ENCODE measurements at places on chromosomes 4 and X. TPM values are rescaled to one million over a fixed set of nuclear protein-coding genes. Genes with fewer than 3 reads are reported as not detected.

NAA10 gene
- 51.6 TPM for total RNA-seq

GUCY1B1 gene
- total RNA-seq: 1.4 TPM

AFP gene
- total RNA-seq: not detected

GPR50 gene
- total RNA-seq: not detected

GABRB1 gene
- not detected for total RNA-seq

POU3F4 gene
- total RNA-seq: not detected

PSAPL1 gene
- total RNA-seq: not detected

STPG2 gene
- 0.36 TPM for total RNA-seq
